Activated T-helper 2 cell treated with anti-CD3 and anti-CD28 coated beads, Interferon-gamma antibody, Interleukin-2, Interleukin-4, amounts not matched to agents 10 μg/mL and 5 μg/mL and 100 μg/mL, durations not matched to agents 14 hours and 24 hours and 36 hours (primary cell): ENCODE measurements at places on chromosomes 5 and 9. TPM values are rescaled to one million over a fixed set of nuclear protein-coding genes. Genes with fewer than 3 reads are reported as not detected.

The SHOC1 gene
- not detected in 2 replicates for total RNA-seq

The DMRT3 gene
- total RNA-seq = not detected in 2 replicates

The SPATA24 gene
- 4.7 and 4.8 TPM in 2 replicates for total RNA-seq

The MEIKIN gene
- total RNA-seq = not detected in 2 replicates

The LOX gene
- not detected in 2 replicates for total RNA-seq

The FBXO10 gene
- total RNA-seq = 1.8 and 2.4 TPM in 2 replicates

The TSSK1B gene
- not detected in 2 replicates for total RNA-seq

The ADGRV1 gene
- 12.4 TPM in 2 replicates for total RNA-seq

The PHF24 gene
- 0.11 TPM in 1 of 2 replicates, not detected in the other for total RNA-seq

The CCDC171 gene
- total RNA-seq = 1.8 and 2.0 TPM in 2 replicates

The ECPAS gene
- total RNA-seq = 96.8 and 107 TPM in 2 replicates

The CAMK2A gene
- not detected in 2 replicates for total RNA-seq

The C8G gene
- total RNA-seq = 0.76 and 0.89 TPM in 2 replicates

The MLANA gene
- not detected in 2 replicates for total RNA-seq

The CDC20B gene
- total RNA-seq = 0.18 TPM in 1 of 2 replicates, not detected in the other

The ANP32B gene
- 307 and 323 TPM in 2 replicates for total RNA-seq

The SARDH gene
- 1.1 and 1.6 TPM in 2 replicates for total RNA-seq

The FGFR4 gene
- 1.1 and 1.2 TPM in 2 replicates for total RNA-seq
